ENCODE measurements at places on chromosomes 5 and 9.

GRCh38 chr9:136001231-136001630 is 40.1 kb upstream of the UBAC1 start:
- no peak for DNase-seq

DNA sequence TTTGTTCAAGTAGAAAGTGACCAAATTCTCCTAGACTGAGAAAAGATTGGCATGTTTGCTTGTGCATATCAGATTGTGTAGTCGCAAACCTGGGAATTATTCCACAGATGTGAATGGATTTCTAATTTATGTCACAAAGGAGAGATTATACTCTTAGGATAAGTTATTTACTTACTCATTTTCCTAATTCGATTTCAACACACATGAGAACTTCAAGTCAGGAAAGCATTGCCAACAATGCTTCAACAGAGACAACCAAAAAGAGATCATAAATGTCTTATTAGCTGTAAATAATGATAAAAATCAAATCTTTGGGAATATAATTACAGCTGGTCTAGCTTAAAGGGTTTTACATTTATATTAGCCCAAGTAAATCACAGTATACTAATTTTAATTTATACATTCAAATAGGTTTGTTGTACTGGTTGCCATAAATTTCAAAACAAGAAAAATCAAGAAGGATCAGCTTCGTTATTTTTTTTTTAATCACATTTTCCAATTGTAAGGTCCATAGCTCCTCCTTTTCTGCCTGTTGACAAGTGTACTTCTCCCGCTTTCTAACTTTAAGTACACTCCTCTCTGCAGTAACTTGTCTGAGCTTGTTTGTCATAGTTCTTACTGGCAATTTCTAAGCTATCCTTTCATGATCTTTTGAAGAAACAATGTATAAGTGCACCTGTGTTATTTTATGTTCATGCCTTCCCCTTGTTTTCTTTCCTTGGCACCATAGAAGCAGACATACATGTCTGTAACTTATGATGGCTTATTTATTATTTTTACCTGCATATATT is 246.6 kb downstream of the DEPDC1B start:
- DNase-seq, result no peak

DNA sequence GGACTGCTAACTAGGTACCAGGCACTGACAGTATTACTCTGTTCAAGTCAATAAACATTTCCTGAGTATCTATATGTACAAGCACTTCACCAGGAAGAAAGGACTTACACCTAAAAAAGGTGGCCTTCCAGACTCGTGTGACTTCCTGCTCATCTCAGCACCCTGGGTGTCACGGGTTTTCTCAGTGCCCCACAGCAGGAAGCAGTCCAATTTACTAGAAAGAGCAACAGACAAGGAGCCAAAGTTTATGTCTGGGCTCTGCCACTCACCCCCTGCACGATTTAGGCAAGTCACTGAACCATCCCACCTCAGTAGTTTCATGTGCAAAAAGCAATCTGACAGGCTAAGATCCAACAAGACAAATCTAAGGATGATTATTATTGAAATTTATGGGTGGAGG is 92.4 kb downstream of the TMEM215 start:
- no peak for DNase-seq

- DNase-seq, result no peak
Observed at GRCh38 chr5:34483442-34484033, 172.6 kb upstream of the RAI14 start.

Measured in HT-29 (cell line).